ENCODE measurements at places on chromosomes 3 and 15. TPM values are rescaled to one million over a fixed set of nuclear protein-coding genes. Genes with fewer than 3 reads are reported as not detected.

Gene NCEH1
- polyA plus RNA-seq: 4.2 TPM

Gene EFCAB12
- 5.6 TPM for polyA plus RNA-seq

GRCh38 chr3:131282379-131282778 lies 99.2 kb upstream of the NUDT16 start:
- DNase-seq: no peak

DNA sequence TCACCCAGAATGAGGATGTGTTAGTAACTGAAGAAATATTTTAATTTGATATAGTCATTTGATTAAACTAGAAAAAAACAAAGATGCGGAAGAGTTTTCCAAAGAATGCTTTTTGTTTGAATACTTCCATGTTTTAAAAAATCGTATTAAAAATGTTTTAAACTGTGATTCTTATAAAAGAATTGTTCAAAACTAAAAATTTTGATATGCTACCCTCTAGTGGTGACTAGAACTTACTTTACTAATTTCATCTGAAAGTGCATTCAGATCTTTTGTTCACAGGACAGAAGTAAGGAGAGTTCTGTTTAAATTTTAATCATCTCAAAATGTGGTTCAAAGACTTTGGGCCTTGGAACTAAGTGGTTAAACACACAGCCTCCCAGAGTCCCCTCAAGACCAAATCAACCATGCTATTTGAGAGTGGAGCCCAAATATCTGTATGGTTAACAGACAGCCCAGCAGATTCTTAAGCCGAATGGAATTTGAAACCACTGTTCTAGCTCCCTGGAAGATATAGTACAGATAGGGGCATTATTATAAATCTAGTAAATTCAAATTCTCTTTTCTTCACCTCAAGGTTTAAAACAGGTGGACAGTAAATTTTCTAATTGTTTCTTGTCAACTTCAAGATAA lies 45.2 kb upstream of the SYNPR start:
- no peak for DNase-seq

GRCh38 chr3:16515885-16516420 lies 2.5 kb upstream of the RFTN1 start:
- DNase-seq: no peak

DNA sequence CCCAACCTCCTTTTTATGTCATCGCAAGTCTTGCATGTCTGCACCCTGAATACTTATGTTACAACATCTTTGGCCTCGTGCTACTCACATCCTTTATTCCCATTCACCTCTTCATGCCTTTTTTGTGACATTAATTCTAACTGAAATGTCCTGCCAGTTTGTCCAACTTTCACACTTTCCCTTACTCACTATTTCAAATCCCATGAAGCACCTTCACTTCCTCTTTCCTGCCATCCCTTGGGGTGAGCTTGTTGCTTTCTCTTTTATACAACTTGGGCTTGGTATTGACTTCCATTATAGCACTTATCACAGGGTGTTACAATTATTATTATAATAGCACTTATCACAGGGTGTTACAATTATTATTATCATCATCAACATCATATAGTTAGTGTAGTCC lies 496.3 kb downstream of the NLGN1 start:
- DNase-seq: no peak

DNA sequence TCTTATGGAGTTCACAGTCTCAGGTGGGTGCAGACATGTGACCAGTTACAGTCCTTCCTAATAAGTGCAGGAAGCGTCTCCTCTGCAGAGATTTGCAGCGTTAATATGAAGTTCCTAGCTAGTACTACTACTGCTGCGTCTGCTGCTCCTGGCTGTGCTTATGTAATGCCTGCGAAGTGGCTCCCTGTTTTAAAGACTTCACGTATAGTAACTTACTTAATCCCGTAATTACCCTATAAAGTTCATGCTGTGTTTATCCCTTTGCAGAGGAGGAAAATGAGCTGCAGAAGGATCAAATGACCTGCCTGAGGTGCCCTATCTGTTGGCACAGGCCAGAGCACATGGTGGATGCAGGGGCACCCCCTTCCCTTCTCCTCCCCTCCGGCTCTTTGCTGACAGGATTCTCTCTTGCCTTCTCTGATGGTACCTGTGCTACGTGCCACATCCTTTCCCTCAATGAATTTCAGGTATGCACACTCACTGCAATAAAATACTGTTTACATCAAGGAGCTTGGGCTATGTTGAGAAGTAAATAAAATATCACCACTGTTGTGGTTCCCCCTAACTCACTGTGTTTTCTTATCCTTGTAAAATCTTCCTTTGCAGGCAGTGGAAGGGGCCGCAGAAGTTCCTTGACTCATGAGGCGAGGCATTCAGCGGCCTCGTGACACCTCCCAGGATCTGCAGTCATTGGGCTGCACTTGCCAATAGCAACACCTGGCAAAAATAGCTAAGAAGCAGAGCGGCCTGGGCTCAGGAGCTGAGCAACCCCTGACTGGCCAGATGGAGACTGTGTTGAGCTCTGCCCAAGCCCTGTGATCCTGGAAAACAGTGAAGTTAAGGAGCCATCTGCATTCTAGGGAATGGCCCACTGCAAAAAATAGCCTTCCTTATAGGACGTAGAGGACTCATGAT lies 188.9 kb upstream of the ATP10A start:
- no peak for DNase-seq

Measured in left renal pelvis (tissue), 4 donors.